Hematopoietic multipotent progenitor cell (in vitro differentiated cells): ENCODE measurements at places on chromosomes 11 and 22.

DNA sequence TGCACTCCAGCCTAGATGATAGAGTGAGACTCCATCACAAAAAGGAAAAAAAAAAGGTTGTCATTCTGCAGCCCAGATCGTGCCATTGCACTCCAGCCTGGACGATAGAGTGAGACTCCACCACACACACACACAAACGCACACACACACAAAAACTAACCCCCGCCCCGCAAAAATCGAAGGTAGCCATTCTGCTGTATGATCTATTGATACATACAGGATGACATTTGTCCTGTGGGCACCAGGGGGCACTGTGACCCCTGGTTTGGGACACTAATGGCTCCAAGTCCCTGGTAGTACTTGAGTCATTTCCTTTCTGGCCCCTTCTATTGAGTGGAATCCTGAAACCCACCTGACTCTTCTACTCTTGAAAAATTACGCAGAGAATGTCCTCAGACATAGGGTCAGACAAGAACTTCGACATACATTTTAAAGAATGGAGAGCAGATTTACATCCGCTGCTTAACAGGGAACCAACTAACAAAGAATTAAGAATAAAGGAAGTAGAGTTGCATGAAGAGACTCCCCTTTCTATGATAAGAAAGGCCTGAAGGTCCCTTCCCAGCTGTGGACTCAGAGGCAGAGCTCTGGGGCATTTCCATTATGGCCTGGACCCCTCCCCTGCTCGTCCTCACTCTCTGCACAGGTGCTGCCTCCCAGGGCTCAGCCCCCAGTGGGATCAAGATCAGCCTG, 35.0 kb upstream of the PRAME start:
- peak; percentile 19 for DNase-seq

- DNase-seq = no peak
These were observed 21.8 kb downstream of the RTN4RL2 start for GRCh38 chr11:57481915-57482781.

- DNase-seq = no peak
These were observed 33.2 kb upstream of the CEP126 start for GRCh38 chr11:101881586-101881985.

- no peak for DNase-seq
These were observed 268.6 kb upstream of the PITPNB start for GRCh38 chr22:28187612-28188011.

GRCh38 chr11:73248526-73249185, 23.5 kb upstream of the P2RY6 start:
- no peak for DNase-seq
